ENCODE measurements at places on chromosomes 5 and 9.

DNA sequence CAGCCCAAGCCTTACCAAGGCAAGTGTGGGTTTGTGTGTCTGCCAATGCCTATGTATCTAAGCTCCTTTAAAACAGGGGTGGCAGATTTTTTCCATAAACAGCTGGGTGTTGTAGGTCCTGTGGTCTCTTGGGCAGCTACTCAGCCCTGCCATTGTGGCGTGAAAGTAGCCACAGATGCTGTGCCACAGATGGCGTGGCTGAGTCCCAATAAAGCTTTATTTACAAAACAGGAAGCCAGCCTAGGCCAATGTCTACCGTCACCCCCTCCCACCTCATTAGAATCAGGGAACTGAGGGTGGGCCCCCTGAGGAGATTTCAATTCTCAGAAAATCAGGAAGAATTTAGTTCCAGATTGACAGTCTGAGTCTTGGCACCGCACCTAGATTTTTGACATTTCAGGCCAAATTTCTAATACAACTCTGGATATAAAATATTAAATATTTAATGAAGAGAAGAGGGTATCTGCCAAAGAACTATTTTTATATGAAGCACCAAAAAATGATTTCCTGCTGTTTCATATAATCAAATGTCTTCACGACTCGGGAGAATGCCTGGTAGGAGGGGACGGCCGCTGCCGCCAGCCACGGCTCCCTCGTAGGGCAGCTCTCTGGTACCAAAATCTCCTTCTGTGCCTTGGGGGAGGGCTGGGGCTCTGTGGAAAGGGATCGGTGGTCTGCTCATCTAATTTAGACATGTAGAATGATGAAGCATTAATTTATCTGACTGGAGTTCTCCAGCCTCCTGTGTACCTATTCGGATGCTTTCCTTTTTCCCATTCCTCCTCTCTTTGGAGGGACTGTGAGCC lies 420.9 kb downstream of the IRX2 start:
- no peak for DNase-seq

DNA sequence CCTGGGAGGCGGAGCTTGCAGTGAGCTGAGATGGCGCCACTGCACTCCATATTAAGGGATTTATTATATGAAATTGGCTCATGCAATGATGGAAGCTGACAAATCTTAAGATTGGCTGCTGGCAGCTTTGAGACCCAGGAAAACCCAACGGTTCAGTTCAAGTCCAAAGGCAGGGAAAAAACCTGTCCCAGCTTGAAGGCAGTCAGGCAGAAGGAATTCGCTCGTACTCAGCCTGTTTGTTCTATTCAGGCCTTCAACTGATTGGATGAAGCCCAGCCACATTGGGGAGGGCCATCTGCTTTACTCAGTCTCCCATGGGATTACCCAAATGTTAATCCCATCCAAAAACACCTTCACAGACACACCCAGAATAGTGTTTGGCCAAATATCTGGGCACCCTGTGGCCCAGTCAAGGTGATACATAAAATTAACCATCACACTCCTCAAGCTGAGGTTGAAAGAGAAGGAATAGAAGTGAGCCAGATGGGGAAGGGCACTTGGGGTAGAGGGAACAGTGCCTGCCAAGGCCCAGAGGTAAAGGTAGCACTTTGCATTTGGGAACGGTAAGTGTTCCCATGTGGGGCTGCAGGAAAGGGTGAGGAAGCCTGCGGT lies 8.5 kb upstream of the ORM1 start:
- no peak for DNase-seq

- DNase-seq: peak; percentile 41
These were observed 26.6 kb downstream of the ENHO start for GRCh38 chr9:34496149-34496712.

GRCh38 chr5:81895307-81895706 lies 76.5 kb upstream of the ATG10 start:
- DNase-seq: no peak

GRCh38 chr5:127746756-127747155 lies 43.6 kb downstream of the CCDC192 start:
- peak; percentile 54 for DNase-seq

DNA sequence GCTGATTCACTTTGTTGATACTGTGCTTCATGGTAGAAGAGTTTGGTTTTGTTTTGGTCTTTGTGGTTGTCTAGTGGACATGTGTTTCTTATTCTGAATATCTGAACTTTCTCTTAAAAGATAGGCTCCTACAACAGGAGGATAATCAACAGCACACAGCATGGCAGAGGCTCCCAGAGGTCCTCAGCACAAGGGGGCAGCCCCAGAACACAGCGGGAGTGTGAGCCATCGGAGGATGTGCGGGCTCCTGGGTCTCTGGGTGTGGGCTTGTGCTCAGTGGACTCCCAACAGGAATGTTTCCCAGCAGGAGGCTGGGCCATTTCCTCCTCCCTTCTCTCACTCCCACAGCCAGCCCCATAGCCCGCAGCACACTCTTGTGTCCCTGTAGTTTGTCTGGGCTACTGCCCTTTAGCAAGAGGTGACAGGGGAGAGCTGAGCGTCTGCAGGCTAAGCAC lies 164.3 kb upstream of the OTULINL start:
- DNase-seq: peak; percentile 95

GRCh38 chr5:169286572-169287300 lies 14.2 kb downstream of the SLIT3 start:
- no peak for DNase-seq

DNA sequence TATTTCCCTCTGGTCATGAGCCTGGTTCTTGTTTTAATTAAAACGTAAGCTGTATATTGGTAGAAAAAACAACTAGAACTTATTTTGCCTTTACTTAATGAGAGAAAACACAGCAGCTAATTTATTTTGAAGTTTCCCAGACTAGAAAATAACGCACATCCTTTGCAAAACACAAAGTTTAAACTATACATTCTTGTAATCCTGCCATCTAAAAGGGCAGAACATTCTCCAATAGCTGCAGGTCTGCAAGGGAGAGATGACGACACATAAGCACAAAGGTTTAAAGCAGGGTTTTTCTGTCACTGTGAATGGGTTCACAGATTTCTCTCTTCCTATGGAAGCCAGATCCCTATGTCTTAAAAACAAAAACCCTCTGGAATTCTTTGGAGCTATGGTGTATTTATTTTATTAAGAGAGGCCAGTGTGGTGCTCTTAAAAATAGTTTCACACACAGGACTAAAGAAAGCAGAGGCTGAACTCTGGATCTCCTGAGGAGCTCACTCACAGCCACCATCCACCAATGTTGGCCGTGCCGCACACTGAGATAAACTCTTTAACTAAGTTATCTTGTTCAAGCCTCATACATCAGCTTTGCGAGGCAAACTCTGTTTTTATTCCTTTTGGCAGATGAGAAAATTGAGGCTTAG lies 82.4 kb downstream of the SNCAIP start:
- no peak for DNase-seq

DNA sequence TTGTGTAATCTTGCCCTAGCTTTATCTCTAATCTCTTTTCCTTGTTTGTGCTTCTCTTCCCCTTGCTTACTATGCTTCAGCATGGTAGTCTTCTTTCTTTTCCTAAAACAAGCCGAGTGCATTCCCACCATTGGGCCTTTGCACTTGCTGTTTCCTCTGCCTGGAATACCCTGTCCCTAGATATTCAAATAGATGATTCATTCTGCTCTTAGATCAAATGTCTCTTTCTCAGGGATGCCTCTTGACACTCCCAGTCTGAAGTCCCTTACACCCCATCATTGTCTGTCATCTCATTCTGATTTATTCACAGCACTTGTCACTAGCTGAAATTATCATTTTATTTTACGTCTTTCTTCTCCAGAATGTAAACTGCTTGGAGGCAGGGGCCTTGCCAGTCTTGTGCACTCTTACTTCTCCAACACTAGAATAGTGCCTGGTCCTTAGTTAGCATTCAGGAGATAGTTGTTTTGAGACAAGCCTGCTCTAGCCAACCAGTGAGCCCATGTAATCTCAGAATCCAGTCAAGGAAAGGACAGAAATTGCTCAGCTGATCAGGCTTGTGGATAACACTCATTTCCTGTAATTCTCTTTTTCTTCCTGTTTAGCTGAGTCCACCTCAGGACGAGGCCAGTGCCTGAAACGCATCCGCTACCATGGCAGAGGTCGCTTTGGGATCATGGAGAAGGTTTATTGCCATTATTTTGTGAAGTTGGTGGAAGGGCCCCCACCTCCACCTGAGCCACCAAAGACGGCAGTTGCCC lies 25.4 kb downstream of the MRPL22 start:
- no peak for DNase-seq

DNA sequence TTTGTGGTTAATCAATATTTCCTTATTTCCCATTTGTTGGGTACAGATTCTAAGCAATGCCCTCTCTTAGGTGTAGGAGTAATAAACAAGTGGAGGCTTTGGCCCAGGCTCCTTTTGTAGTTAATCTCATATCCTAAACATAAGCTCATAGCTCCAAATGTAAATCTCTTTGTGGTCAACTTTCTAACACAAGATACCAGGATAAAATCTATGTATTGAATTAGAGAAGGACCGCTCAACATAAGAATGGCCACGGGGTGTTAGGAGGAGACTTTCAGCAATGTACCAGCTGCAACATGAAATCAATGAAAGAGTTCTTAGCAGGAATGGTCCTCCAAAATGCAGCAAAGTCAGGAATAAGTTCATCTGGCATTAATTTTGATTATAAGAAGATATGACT lies 334.5 kb upstream of the ITGA1 start:
- no peak for DNase-seq

- DNase-seq: no peak
These were observed 52.9 kb downstream of the MACROH2A1 start for GRCh38 chr5:135345956-135346731.

- no peak for DNase-seq
These were observed 559.6 kb downstream of the CETN3 start for GRCh38 chr5:89849830-89850512.

DNA sequence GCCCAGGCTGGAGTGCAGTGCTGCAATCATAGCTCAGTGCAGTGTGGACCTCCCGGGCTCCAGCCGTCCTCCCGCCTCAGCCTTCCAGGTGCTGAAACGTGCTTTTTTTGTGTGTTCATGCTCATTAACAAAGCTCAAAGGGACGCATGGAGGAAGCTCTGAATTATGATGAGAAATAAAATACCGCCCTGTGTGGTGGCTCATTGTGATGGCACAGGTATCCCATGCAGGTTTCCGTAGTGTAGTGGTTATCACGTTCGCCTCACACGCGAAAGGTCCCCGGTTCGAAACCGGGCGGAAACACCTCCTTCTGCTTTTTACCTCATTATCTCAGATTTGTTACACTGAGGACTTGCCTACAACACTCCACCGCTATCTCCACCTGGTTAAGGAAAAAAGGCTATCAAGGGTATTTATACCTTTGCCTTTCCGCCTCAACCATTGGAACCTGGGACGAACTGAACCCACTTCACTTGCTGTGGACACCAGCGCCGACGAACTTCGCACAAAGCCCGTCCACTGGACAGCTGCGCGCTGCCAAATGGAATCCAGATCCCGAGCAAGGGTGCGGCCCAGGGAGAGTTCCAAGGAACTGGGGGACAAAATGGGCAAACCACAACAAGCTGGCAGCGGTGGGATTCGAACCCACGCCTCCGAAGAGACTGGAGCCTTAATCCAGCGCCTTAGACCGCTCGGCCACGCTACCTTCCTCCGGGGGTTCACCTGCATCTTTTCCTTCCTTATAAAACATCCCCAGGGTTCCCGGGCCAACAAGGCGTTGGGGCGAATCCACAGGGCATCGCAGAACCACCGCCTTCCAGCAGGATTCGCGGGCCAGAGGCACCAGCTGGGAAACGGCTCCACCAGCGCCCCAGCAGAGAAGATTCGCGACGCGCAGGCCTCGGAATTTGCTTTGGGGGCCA lies 26.3 kb downstream of the OR2V2 start:
- DNase-seq: peak; percentile 66

DNA sequence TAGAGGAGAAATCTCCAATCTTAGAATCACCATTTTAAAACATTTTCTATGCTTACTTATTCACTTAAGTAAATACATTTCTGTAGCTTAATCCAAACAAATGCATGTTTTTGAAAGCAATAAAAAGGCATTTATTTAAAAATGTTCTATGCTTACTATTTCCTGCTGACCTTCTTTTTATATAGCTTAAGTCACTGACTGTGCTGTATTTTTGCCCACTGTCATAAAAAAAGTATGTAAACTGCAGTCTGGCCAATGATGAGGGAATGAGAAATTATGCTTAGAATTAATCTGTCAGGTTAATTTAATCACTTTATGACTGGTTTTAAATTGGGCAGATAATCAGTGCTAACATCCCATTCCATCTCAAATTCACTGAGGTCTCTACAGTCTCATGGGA lies 20.1 kb downstream of the NUDT12 start:
- DNase-seq: no peak

DNA sequence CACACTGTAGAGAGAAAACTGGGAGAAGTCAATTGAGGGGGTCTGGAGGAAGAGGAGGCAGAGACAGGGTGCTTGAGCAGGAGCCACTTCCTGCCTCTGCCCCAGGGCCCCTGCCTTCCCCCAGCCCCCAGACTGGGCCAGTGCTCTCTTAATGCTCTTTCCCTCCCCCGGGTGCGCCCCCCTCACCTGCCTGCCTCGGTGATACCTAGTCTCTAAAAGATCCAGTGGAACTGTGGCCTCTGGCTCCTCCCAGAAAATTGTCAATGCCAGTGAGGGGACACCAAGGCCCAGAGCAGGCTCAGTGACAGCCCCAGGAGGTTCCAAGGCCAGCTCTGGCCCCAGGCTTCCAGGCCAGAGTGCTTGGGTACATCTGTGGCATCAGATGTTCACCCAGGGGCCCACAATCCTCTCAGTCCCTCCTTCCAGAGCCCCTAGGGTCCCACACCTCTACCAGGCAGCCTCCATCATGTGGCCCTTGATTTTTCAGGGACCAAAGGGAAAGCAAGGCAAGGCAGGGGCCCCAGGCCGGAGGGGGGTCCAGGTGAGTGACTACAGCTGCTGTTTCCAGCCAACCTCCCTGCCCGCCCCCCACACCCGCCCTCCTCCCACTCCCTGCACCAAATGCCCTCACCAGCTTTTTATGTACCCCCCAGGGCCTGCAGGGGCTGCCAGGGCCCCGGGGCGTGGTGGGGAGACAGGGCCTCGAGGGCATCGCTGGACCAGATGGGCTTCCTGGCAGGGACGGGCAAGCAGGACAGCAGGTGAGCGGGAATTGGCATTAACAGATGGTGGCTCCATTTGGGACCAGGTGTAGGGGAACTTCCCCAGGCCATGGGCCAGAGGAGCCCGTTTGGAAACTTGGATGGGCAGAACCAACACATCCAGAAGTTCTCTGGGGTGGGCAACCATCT lies 33.1 kb upstream of the ORM1 start:
- DNase-seq: no peak

- no peak for DNase-seq
These were observed 333.7 kb downstream of the CWC27 start for GRCh38 chr5:65102371-65102975.

GRCh38 chr5:122295138-122295537 lies 16.9 kb upstream of the SNCAIP start:
- no peak for DNase-seq

- peak; percentile 23 for DNase-seq
These were observed 74.5 kb downstream of the COL5A1 start for GRCh38 chr9:134716067-134716466.

DNA sequence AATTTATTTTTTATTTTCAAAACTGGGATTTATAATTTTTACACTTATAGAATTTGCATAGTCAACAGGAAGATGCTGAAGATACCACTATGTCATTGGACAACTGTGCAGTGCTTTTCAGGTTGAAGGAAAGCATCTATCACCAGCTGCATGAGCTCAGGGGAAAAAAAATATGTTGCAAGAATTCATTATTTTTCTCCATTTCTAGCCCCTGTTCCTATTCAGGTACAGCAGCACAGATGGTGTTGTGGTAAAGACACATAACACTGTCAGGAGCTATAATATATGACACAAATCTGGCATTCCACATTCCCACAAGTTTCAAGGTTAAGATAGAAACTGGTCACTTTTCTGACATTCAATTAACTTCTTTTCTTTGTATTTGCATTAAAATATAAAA lies 1088.6 kb downstream of the MAT2B start:
- DNase-seq: no peak

GRCh38 chr5:171441246-171441791 lies 21.9 kb downstream of the FGF18 start:
- no peak for DNase-seq

All from fibroblast of skin of scalp (primary cell).